ENCODE measurements at places on chromosomes 3 and 15.
A peak's percentile ranks its signal among the peaks of the same experiment; 100 is the strongest.

- DNase-seq, result no peak
These were observed 6.6 kb downstream of the PRKCD start for GRCh38 chr3:53167418-53168174.

DNA sequence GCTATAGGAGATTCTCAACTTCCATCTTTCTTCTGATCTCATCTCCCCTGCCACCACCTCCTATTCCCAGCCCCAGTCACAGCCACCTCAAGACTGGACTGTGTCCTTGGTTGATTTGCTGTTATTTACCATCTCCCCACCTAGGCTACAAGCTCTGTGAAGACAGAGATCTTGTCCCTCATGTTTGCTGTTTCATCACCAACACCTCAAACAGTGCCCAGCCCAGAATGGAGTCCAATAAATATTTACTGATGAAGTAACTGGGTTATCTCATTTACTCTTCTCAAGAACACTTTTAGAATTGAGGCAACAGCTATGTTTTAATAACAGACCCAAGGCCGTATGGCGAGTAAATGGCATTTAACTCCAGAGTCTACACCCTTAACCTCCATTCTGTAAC, 29.1 kb upstream of the ARHGEF3 start:
- DNase-seq, result no peak

DNA sequence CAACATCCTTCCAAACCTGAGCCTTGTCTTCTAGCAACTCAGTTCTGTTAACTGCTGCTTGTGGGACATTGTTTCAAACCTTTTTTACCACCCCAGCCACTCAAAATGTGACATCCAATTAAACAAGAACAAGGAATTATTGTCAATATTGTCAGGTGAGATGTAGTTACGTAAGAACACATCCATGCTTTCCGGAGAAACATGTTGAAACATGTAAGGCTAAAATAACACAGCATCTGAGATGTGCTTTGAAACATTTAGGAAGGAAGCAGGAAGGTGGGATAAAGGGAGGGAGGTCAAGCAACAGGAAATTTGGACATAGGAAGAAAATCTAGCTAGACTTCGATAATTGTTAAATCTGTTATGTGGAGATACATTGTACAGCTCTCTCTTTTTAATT, 50.9 kb upstream of the PRICKLE2 start:
- DNase-seq, result no peak

DNA sequence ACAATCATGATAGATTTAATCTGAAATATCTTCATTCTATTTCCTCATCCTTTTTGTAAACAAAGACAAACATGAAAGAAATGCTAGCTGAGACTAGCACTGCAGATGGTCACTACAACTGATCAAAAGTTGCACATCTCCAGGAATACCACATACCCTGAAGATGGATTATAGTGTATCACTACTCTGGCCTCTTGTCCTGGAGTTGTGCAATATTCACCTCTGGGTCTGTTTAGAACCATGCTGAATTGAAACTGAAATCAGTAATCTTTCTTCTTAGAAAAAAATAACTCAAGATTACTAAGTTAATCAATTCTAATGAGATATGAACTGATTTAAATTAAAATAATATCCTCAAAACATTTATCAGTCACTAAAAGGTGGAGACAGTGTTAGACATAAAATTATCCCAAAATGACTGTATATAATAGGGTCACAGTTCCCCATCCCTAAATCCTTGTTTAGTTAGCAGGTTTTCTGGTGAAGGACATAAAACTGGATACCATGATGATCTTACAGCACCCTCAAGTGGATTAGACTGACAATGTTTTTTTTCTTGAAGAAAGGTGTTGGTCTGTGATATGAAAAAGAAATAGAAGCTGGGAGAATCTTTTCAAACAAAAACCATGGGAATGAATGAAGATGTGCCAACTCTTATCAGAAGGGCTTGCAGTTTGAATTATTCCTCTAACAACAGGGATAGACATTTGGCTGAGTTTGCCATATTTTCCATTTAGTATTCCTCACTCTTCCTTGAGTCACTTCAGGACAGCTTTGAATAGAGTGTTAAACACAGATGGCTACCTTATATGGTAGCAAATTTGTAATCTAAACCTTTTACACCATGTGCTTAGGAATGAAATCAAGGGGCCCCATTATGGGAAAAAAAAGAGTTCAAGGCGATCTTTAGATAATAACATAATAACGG, 7.1 kb upstream of the TTC14 start:
- no peak for DNase-seq

GRCh38 chr15:88161636-88162035, 94.9 kb downstream of the NTRK3 start:
- no peak for DNase-seq

- no peak for DNase-seq
These were observed 684 bp downstream of the SLTM start for GRCh38 chr15:58932710-58933280.

GRCh38 chr3:111325160-111325718, 216.8 kb upstream of the CD96 start:
- DNase-seq, result no peak

DNA sequence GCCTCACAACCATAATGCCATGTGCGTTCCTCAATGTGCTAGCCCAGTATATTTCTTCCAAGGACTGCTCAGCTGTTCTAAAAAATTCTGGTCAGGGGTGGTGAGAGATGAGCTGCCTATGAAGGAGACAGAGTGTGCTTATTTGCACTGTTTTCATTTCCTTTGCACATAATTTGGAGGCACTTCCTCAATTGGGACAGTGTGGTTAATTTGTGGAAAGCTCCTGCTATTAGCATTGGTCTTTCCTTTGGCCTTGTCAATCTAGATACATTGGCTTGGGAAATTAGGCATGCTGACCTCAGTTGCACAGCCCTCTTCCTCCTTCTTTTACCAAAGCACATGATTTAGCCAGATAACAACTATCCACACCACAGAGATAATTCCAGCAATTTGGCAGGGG, 9.4 kb downstream of the FAM81A start:
- no peak for DNase-seq

DNA sequence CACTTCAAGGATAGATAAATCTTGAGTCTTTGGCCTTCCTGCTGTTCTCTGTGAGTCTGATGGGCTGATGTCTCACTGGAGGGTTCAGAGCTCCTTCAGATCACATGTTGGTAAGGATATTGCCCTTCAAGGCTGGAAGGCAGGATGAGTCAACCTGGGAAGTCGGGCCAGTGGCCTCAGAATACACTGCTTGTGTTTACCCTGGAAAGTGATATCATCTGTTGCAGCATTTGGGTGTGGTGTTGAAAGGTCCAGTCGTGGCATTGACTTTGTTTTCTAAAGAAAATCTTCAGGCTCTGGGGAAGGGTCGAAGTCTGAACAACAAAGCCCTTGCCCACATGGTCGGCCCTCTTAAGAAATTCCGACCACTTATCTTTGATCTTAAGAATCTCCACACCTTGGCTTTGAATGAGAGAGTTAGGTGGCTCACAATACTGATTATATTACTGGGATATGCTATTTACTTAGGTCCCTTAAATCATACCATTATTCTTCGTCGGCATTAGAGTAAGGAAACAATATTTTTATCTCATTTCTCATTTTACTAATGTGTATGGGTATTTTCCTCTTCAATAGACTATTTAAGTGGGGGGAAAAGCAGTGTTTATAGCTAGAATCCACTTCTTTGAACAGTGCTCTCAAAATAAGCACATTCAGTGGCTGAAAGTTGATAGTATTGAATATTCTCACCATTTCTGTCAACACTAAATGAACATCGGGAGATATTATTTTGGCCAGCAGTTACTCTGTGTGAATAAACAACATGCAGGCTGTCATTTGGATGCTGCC, 303.9 kb upstream of the RASGRP1 start:
- DNase-seq, result no peak

GRCh38 chr15:85618956-85619491, 175.7 kb downstream of the KLHL25 start:
- peak; percentile 18 for DNase-seq

- DNase-seq, result no peak
These were observed 301.6 kb upstream of the THBS1 start for GRCh38 chr15:39279311-39279710.

GRCh38 chr3:168047190-168047795, 48.4 kb downstream of the GOLIM4 start:
- DNase-seq, result no peak

DNA sequence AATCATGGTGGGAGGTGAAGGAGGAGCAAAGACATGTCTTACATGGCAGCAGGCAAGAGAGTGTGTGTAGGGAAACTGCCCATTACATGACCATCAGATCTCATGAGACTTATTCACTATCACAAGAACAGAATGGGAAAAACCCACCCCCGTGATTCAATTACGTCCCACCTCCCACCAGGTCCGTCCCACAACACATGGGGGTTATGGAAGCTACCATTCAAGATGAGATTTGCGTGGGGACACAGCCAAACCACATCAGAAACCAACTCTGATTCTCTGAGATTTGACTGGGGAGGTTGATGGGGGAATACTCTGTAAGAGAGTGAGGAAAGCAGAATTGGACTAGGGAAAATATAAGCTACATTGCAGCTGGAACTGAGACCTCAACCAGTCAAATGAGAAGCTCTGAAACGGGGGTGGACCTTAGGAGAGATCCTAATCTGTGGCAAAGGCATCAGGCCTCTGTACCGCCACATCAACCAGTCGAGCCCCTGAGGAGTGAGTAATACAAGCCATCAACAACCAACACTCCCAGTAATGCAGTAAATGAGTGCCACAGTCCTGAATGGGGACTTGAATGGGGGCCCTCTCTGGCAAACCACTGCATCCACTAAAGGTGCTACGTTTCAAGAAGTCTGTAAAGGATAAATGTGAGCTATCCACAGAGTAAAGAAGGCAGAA, 207.9 kb upstream of the GADL1 start:
- DNase-seq, result no peak

DNA sequence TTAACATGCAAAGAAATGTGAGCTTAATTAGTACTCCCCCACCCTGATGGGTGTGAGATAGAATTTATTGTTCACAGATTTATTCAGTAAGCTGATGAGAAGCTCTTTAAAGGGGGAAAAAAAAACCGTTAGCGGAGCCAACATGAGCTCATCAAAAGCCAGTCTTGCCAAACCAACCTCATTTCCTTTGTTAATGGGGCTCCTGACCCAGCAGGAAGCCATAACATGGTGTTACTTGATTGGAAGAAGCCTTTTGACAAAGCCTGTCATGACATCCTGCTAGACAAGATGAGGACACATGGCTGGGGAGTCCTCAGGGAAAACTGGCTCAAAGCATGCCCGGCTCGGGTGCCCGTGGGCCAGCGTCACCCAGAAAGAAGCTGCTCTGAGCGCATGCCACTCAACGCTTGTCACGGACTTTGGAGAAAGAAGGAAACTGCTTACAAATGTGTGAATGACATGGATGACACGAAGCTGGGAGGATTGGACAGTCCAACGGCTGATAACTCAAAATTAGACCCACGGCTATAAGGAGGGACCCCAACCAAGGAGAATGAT, 64.6 kb downstream of the SLCO2A1 start:
- no peak for DNase-seq

- no peak for DNase-seq
These were observed 6.6 kb downstream of the PROK2 start for GRCh38 chr3:71778353-71778752.

- DNase-seq, result no peak
These were observed 27.4 kb downstream of the GORASP1 start for GRCh38 chr3:39080026-39080425.

GRCh38 chr3:67083277-67083676, 85.2 kb downstream of the KBTBD8 start:
- DNase-seq, result peak; percentile 1

DNA sequence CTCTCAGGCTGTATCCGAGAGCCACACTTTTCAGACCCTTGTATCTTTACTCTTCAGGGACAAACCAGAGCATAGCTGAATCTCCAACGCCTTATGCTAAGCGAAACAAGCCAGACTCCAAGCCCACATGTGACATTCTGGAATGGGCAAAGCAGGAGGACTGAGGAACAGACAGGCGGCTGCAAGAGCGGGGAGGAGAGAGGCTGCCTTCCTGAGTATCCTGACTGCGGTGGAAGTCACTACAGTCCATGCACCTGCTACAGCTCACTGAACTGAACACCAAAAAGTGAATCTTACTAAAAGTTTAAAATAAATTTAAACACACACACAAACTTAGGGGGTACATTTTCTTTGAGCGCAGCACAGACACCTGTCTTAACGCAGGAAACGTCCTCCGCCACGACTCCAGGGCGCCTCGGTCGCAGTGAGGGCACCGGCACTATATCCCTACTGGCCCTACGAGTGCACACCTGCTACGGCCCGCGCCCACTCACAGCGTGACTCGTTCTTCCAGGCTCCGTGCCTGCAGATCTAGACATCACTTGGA, 1.4 kb downstream of the CYFIP1 start:
- DNase-seq, result no peak

DNA sequence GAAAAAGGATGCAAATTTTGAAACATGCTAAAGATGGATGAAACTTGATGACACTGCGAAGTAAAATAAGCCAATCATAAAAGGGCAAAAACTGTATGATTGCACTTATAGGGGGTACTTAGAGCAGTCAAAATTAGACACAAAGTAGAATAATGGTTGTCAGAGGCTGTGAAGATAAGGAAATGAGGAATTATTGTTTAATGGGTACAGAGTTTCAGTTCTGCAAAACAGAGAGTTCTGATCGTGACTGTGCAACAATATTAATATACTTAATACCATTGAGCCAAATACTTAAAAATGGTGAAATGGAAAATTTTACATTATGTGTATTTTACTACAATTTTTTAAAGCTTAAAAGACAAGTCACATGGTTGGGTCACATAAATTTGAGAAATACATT, 35.1 kb downstream of the UBE3A start:
- no peak for DNase-seq

DNA sequence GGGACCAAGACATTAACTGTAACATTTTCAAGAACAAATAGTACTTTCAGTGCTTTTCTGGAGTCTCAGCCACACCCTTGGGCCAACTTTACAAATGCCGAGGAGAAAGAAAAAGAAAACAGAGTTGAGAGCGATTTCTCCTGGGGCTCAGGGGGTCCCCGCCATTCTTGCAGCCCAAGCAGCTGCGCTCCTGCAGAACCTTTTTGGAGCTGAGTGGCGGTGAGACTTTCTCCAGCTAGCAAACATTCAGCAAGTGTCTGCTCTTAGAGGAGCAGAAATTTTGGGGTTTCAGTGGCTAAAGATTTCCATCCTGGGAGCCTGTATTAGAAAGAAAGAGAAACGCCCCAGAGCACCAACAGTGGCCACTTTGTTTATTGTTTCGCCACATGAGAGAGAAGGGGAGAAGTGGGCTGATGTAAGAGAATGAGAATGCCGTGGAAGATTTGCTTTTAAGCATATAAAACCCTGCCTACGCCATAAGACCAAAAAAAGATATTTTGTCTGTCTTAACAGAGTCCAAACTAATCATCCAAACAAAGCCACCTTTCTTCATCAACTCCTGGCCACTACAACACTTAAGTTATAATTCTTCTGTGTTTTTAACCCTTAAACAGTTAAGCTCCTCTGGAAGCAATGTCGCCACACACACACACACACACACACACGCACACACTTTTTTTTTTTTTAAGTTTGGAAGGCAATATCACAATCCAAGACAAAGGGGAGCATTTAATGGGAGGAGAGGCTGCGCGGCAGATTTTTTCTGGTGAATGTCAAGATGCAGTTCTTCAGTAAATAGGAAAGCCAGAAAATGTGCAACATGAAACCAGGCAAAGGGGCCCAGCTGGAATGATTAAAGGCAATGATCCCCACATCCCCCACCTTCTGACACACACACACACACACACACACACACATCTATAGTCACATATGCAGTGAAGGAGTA, 19.2 kb downstream of the EID1 start:
- DNase-seq, result no peak
